ENCODE measurements at places on chromosomes 5 and 9. TPM values are rescaled to one million over a fixed set of nuclear protein-coding genes. Genes with fewer than 3 reads are reported as not detected.
A peak's percentile ranks its signal among the peaks of the same experiment; 100 is the strongest.

GRCh38 chr9:95343725-95344287 is 26.3 kb upstream of the FANCC start:
- no peak for DNase-seq

- no peak for DNase-seq
Measured at GRCh38 chr9:83535736-83536135, 2.5 kb downstream of the FRMD3 start.

- DNase-seq, result no peak
Measured at GRCh38 chr5:93225748-93226147, 355.3 kb downstream of the NR2F1-AS1 start.

DNA sequence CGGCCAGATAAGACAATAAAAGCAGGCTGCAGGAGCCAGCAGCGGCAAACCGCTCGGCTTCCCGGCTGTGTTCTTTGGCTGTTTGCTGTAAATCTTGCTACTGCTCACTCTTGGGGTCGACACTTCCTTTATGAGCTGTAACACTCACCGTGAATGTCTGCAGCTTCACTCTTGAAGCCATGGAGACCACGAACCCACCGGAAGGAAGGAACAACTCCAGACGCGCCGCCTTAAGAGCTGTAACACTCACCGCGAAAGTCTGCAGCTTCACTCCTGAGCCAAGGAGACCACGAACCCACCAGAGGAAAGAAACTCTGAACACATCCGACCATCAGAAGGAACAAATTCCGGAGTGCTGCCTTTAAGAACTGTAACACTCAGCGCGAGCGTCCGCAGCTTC is 451.7 kb downstream of the AGTPBP1 start:
- no peak for DNase-seq

MUSK gene
- not detected for polyA plus RNA-seq

GRCh38 chr5:169100735-169101075 is 200.2 kb downstream of the SLIT3 start:
- peak; percentile 77 for DNase-seq

GRCh38 chr5:179232091-179232735 is 113.0 kb downstream of the ADAMTS2 start:
- no peak for DNase-seq

DNA sequence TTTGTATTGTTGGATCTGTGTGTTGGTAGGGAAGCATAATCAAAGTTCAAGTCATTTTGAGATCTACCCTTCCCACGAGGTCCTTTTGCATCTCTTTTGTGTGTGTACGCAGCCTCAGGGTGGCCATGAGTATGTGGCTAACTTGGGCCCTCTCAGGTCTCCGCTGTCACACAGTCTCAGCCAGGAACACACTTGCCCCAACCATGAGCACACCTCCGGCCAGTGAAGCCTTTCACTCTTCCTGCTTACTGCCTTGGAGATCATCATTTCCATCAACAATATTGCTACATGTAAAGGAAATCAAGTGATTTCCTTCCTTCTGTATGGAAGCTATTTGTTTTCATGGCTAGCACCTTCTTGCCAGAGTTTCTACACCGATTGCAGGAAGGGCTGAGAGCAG is 13.9 kb downstream of the ZNF346 start:
- DNase-seq, result no peak

LCN1 gene
- not detected for polyA plus RNA-seq

GRCh38 chr5:6069496-6070185 is 308.7 kb downstream of the MED10 start:
- DNase-seq, result no peak

DNA sequence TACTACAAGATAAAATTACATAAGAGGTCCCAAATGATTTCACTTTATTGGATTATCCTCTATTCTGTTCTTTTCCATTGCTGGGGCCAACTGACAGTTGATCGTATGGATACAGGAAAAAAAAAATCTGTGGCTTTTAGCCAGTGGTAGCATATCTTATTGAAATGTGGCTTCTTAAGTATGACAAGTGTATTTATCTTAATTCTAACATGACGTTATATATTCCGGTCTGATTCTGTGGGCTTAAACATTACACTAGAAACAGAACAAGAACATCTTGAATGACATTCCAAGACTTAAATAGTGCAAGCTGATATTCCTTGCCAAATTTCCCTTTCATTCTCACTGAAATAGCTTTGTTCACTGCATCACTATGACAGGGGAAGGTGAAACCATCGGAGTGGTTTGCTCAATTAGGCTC is 117.9 kb downstream of the INSYN2B start:
- no peak for DNase-seq

DNA sequence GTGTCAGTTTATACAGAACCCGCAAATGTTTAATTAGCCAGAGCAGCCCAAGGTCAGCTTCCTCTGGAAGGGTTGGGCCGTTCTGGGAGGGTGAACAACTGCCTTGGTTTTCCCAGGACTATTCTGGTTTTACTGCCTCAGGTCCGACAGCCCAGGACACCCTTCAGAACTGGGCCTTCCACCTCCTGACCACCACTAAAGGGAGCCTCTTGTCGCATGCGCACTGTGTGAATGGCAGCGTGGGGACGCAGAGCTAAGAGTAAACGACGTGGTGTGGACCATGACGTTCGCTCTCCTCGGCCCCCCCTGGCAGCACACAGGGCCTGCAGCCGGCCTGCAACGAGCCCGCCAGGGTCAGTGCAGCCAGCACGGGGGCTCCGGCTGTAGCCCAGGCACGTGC is 214.9 kb downstream of the FANCC start:
- DNase-seq, result no peak

SH2D3C gene
- polyA plus RNA-seq, result 0.28 TPM

GRCh38 chr5:180208435-180209081 is 453 bp downstream of the RASGEF1C start:
- DNase-seq, result no peak

DNA sequence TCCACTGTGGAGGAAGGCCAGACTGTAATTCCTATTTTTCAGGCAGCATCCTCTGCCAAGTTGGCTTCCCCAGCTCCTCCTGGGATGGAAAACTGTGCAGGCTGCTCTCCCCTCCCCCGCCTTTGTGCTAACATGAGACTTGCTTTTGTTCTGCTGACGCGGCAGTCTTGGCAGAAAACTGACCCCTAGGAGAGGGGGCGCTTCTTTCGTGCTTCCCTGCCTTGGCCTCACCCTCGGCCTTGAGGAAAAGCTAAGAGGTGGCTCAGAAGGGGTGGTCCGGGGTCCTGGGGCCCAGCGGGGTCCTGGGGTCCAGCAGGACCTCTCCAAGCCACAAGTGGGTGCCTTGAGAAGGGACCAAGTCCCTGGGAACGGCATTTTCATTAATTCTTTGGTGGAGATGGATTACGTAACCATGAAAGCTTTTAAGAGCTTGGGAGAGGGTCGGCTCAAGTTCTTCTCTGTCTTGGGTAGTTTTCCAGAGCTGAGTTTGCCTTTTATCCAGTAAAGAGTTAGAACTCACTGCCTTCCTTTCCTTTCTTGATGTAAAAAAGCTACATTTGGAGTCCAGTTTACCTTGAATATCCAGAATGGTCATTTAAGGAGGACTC is 51.0 kb downstream of the SH3PXD2B start:
- DNase-seq, result no peak

- DNase-seq, result no peak
Measured at GRCh38 chr9:98568234-98568908, 140.4 kb downstream of the GABBR2 start.

OR2V1 gene
- not detected for polyA plus RNA-seq

POLE3 gene
- polyA plus RNA-seq, result 58.9 TPM

PGGT1B gene
- 4.1 TPM for polyA plus RNA-seq

- DNase-seq, result peak; percentile 84
Measured at GRCh38 chr5:138844812-138845513, 30.2 kb downstream of the LRRTM2 start.

DNA sequence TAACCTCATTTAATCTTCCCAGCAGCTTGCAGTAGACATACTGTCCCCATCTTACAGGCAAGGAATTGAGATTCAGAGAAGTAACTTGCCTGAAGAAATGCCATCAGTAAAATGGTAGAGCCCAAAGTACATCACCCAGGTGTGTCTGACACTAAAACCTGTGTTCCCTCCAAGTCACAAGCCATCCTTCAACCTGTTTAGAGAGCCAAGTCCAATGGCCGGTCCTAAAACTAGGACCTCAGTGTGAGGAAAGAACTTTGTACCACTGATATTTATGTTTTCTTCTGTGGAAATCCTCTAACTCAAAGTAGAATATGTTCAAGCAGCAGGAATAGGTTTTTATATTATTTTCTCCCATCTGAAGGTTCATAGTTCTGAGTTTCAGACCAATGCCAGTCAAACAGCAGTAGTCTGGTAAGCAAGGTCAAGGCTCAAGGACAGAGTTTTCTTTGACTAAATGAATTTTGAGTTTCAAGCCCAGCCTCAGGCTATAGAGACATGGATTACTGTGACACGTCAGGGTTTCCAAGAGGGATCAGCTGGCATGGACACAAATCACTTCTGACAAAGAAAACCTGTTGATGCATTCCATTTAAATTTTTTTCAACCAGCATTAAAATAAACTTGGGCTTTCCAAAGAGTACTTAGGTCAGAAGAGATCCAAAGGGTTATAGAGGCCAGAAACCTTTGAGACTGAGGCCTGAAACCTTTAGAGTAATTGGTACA is 80.9 kb upstream of the PLPP6 start:
- peak; percentile 11 for DNase-seq

IRX4 gene
- polyA plus RNA-seq, result 32.8 TPM

GRCh38 chr5:128559300-128560297 is 21.6 kb upstream of the FBN2 start:
- peak; percentile 49 for DNase-seq

DNA sequence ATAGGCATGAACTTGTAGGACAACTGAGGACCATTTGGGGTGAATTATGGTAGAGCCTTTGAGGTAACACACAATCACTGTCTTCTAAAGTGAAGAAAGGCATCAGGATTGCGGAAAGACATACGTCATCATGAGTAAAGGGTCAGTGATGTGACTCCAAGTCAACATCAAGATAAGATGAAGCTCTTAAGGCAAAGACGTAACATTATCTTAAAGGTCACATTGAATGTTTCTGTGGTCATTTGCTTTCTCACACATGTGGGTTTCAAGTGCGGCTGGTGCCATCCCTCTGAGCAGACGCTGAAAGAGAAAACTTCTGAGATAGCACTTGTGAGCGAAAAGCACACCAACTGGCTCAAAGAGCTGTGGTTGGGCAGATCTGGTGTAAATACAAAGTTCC is 63.3 kb upstream of the GRAMD2B start:
- no peak for DNase-seq

GRCh38 chr9:79334001-79334400 is 237.8 kb upstream of the TLE4 start:
- no peak for DNase-seq

NSA2 gene
- 100.0 TPM for polyA plus RNA-seq

GRCh38 chr5:72035831-72036230 is 71.4 kb upstream of the MAP1B start:
- no peak for DNase-seq

GRCh38 chr9:134600836-134601638 is 40.6 kb upstream of the COL5A1 start:
- DNase-seq, result no peak

- DNase-seq, result no peak
Measured at GRCh38 chr5:62494772-62495171, 82.2 kb downstream of the IPO11 start.

GRCh38 chr5:134139891-134140469 is 25.5 kb downstream of the TCF7 start:
- DNase-seq, result no peak

- DNase-seq, result no peak
Measured at GRCh38 chr9:134631881-134632280, 9.7 kb upstream of the COL5A1 start.

GRCh38 chr9:98943682-98944056 is at the start of gene COL15A1:
COL15A1 (plus strand) TSS chr9:98943907; CDS start chr9:98944062, 155 bp downstream.
- no peak for DNase-seq

GRCh38 chr5:41891066-41891707 is 13.0 kb upstream of the RIMOC1 start:
- peak; percentile 29 for DNase-seq

DNA sequence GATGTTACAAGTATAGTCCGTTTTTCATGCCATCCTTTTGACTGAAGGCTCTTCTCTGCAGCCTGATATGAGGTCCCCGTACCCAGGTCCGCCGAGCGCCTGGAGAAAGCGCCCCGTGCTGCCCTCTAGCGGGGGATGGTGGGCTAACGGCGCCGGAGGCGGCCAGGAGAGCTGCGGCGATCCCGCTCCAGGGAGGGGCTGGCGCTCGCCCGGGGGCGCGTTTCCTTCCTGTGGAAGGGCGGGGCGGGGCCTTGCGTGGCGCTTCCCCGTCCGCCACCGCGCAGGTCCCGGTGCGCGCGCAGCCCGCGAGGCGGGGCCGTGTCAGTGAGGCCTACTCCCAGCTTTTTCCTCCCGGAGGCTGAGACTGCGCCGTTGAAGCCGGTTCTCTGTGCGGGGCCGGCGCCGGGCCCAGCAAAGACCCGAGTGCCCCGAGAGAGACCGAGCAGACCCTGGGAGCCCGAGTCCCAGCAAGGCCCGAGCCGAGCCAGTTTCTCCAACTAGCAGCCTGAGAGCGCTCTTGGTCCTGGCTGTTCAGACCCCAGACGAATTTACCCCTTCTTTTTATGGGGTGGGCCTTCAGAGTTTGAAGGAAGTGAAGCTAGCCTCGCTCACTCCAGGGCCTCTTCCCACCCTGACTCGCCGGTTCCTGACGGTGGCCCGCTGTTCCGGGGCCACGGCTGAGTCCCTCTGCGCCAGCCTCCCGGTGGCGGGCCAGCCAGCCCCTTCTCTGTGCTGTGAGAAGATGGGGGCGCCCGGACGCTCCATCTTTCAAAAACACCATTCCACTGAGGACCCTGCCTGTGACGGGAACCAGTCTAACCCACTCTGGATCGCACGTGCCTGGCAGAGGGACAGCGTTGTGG is 9.7 kb upstream of the PHF2 start:
- peak; percentile 82 for DNase-seq

SLC6A7 gene
- not detected for polyA plus RNA-seq

DNA sequence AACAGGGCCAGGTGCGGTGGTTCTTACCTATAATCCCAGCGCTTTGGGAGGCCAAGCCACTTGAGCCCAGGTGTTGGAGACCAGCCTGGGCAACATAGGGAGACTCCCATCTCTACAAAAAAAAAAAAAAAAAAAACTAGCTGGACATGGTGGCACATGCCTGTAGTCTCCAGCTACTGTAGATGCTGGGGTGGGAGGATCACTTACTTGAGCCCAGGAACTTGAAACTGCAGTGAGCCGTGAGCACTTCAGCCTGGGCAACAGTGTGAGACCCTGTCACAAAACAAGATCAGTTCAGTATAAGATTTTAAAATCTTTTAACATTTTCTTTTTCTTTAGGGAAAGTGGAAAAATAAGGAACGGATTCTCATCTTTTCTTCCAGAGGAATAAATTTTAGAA is 2.5 kb downstream of the BRIX1 start:
- no peak for DNase-seq

DNA sequence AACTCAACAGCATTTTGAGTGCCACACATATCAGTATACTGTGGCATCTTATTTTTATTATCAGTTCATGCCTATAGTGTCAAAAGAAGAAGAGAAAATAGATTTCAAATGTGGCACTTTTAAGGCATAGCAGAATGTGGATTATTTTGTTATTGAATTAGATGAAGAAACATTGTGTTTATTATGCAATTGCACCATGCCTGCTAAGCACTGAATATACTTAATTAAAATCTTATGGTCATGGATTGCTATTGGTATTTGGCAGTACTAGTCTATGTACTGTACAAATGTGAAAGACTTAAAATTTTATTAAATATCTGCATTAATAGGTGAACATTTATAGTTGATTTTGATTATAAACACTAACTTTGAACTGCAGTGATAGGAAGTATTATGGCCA is 128.8 kb downstream of the FER start:
- no peak for DNase-seq

- no peak for DNase-seq
Measured at GRCh38 chr9:69460012-69460411, 135.0 kb downstream of the ENTREP1 start.

GRCh38 chr9:88988796-88989641 is 2.2 kb upstream of the S1PR3 start:
- DNase-seq, result peak; percentile 39

All from foreskin keratinocyte (primary cell).